ENCODE measurements at places on chromosomes 6 and 20.
A peak's percentile ranks its signal among the peaks of the same experiment; 100 is the strongest.

GRCh38 chr6:14876778-14877613, 368.9 kb upstream of the JARID2 start:
- no peak for DNase-seq

DNA sequence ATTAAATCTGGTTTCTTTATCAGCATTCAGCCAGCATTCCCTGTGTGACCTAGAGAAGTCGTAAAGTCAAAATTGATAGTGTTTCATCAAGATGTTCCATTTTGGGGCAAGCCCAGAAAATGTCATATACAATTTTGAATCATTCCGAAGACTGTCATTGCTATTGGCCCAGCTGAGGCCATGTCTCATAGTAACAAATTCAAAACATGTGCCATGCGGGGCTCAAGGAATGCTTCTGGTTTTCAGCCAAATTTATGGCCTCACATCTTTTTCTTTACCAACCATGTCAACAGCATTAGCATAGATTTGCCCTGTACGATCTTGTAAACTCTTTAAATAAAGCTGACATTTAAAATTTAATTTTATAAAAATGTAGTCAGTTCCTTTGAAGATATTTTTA, 314.7 kb downstream of the PAX1 start:
- DNase-seq: no peak

DNA sequence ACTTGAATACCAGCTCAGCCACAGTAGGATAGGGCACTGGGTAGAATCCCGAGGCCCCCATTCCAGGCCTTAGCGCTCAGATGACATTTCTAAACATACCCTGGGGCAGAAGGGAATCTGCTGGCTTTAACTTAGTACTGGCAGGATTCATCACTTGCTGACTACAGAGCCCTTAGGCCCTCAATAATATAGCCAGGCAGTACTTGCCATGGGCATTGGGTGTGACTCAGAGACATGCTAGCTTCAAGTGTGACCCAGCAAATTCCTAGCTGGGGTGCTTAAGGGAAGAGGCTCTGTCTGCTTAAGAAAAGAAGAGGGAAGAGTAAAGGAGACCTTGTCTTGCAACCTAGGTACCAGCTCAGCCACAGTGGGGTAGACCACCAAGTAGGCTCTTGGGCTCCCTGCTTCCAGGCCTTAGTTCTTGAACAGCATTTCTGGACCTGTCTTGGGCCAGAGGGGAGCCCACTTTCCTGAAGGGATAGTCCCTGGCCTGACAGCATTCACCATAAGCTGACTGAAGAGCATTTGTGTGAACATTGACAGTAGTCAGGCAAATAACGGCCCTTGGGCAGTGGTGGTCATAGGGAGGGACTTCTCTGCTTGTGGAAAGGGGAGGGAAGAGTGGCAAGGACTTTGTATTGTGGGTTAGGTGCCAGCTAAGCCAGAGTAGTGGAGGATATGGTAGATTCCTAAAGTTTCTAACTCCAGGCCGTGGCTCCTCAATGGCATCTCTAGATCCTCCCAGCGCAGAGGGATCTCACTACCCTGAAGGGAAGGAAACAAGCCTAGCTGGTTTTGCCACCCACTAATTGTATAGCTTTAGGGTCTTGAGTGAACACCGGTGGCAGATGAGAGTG, 48.5 kb upstream of the HACE1 start:
- DNase-seq: no peak

- no peak for DNase-seq
These were observed 41.8 kb upstream of the DOK5 start for GRCh38 chr20:54433636-54434035.

DNA sequence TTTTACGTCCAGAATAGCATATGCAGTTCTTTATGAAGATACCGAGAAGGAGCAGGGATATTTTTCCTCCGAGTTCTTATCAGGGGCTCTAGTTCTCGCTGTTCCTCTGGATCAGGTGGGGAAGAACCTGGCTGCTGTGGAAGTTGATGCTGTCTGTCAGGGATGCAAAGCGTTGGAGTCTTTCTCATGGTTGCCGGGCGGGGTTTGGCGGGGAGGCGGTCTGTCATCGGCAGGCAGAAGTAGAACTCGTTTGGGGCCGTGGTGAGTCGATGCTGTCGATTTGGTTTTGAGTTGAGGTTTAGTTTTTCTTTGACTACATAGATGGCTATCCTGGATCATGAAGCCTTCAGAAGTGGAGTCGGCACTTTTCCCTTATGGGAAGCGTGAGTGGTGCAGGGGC, 691.2 kb downstream of the QKI start:
- DNase-seq: no peak

DNA sequence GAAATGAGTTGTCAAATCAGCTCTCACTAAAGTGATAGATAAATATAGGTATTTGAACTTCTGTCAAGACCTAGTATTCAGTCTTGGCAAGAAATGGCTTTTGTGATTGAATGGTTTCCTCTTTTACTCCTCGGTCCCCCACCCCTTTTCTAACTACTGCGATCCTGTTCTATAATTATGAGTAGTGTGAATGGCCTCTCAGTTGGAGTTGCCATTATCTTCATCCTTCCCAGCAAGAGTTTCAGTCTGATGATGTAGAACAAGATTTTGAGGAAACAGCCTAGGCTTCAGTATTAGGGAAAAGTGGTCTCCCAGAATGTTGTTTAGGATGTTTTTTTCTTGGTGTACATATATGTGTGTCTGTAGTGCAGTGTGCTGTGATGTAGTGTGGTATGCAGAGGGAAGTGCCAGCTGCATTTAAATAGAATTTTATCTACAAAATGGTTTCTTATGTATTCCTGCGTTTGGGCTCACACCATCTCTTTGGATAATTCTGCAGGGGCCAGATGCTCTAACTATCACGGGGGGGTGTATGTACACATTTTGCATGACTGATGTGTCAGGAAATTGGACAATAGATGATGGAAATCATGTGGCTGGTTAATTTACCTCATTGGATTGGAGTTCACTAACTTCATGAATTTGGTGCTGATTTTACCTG, 180.1 kb upstream of the MMS22L start:
- no peak for DNase-seq

- no peak for DNase-seq
These were observed 77.4 kb upstream of the CD93 start for GRCh38 chr20:23163562-23163961.

DNA sequence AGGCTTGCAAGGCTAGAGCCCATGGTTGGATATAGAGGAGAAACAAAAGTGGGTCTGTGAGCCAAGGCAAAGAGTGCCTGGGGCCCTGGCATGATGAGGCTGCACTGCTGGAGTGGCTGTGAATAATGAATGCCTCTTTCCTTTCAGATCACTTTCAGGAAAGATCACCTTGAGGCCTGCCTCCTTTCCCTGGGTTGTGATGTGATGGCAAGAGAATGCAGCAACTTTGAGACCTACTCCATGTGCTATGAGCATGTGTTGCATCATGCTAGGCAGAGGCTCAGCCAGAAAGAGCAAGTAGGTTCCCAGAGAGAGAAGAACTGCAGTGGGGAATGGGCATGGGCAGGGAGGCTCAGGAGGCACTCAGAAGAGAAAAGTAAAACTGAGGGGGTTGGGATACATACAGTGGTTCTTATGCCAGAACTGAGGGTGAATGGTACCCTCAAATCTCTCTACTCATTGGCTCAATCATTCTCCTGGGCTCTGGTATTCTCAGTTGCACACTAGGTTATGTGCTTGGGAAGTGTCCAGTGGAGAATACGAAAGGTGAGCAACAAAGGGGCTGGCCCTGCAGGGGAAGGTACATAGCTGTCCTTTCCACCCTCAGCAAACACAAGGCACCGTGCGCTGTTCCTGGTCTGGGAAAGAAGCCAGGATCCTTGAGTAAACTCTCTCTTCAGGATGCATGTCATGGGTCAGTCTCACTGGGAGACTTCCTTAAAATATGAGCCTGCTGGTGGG, 45.9 kb downstream of the CD164 start:
- DNase-seq: peak; percentile 24

GRCh38 chr20:54134445-54135220, 39.2 kb downstream of the CYP24A1 start:
- DNase-seq: no peak

- DNase-seq: no peak
These were observed 13.6 kb downstream of the BNIP5 start for GRCh38 chr6:36323062-36323461.

- no peak for DNase-seq
These were observed 48.1 kb upstream of the AFDN start for GRCh38 chr6:167778497-167779128.

DNA sequence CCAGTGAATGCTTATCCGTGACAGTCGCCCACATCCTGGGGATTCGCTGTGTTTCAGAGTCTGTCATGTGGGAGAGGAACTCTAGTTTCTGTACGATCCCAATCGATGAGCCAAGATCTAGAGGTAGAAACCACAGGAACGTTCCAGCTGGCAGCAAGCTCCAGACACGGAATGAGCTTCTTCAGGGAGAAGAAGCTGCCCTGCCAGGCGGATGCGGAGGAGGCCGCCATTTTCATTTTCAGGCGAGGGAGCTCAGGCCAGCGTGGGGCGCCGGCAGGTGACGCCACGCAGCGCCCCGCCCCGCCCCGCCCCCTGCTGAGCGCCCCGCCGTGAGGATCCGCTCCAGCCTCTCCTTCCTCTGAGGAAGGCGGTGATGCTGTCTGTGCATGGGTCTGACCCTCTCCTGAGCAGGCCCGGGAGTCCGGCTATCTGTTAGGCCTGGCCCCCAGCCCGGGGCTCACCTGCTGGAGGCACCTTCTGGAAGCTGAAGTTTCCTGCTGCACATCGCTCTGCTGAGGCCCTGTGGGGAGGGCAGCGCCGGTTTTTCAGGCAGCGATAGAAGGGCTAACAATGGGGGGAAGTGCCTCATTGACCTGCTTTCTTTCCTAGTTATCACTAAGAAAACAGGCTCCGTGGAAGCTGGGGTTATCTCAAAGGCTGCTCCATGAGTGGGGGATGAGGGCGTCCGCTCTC, 147.5 kb downstream of the ERMARD start:
- DNase-seq: no peak

GRCh38 chr6:162907876-162908481, 180.2 kb downstream of the PACRG start:
- no peak for DNase-seq

DNA sequence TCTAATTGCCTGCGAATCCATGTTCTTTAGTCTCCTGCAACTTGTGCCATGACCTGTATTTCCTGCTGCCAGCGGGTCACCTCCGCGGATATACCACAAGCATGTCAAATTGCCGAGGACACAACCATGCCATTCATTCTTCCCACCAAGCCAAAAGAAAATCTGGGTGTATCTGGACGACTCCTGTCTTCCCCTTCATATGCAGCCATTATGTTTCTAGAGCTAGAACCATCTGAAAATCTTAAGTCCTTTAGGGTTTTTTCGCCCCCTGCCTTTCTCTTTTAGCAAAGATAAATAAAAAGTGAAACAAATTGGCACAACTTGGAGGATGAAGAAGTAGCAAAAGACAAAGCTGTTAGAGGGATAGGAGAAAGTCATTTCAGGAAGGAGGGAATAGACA, 242.6 kb downstream of the ARID1B start:
- DNase-seq: no peak

DNA sequence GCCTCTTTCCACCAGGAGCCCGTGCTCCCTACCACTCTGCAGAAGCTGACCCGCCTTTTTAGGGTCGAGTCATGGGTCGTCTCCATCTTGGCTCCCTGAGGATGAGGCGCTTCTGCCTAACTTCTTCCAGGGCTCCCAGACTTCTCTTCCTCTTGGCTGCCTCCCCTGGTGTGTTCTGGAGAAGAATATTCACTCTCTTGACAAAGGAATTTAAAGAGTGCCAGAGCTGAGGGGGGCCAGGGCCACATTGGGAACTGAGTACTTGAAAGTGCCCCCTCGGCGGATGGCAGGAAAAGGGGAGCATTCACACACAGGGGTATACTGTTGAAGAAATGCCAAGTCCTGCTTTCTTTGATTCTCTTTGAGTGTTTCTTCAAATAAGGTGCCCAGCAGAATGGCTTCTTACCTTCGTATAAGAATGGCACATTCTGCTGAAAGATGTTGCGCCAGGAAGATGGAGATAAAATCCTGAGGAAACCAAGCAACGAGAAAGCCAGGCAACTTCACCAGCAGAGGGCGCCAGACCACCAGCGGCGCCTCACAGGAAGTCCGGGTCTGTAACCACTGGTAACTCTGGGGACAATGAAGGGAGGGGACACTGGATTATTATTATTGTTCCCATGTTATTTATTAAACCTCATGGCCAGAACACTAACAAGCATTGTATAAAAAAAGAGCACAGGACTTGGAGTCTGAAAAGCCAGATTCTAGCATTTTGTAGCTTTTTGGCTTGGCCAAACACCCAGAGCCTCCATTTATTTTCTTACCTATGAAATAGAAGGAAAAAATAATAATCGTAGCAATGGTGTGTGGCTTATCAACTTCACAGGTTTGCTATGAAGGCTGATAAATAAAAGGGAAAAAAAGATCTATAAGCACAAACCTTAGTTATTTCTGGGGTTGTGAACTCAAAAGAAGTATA, 176.7 kb downstream of the HACE1 start:
- peak; percentile 49 for DNase-seq

DNA sequence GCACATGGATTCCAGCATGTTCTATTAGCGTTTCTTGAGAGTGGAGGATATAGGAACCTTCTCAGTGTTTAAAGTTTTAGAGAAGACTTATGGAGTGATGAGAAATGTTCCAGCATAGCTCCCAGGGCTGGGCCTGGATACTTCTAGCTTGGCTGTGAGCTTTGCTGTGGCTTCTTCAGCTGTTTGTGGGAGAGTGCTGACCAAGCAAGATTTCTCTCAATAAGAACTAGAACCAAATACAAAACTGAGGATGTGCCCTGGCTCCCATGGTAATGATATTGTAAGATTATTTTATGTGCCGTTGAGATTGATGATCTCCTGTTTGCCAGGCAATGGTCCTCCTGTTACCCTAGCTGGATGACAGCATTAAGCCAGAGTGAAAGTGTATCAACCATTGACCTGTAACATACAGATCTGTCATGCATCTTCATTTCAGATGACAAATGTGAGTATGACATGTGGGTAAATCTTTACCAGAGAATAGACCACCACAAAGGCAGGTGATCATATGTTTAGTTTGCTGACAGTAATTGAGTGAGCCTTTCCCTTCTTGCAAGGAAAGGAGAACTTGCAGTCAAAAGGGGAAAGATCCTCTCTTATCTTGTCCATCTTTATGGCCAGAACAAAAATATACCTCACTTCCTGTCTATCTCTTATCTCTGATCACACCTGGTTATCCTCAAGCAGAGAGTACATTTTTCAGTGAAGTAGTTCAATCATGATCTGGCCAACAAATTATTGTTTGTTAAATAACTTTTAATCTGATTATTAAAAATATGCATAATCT, 180.1 kb downstream of the SLC24A3 start:
- no peak for DNase-seq

- DNase-seq: no peak
These were observed 14.1 kb upstream of the FRMD1 start for GRCh38 chr6:168093071-168093505.

- DNase-seq: no peak
These were observed 162.7 kb downstream of the RALGAPA2 start for GRCh38 chr20:20549704-20550103.

DNA sequence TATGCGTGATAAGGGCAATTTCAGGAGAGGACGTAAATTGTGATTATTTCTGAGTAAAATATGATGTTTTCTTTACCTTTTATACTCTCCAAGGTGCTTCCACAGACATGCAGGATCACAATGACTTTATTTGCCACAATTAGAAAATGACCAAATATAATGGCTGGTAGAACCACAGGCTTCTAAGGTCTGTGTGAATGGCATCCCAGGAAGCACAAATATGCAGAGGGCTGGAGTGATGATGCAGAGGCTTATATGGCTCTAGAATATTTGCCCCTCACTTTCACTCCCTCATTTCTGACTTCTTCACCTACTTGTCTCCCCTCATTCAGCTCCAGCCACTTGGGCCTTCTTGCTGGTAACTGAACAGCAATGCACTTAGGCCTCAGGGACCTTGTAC, 502.1 kb upstream of the MAP3K7 start:
- no peak for DNase-seq

GRCh38 chr20:2602046-2602735, 50.2 kb upstream of the NOP56 start:
- DNase-seq: no peak

All from HuH-7.5 (cell line).